ENCODE measurements at places on chromosomes 5 and 9. TPM values are rescaled to one million over a fixed set of nuclear protein-coding genes. Genes with fewer than 3 reads are reported as not detected.

The GZMA gene
- total RNA-seq, result not detected

The MARCHF11 gene
- not detected for total RNA-seq

The LMNB1 gene
- 62.8 TPM for total RNA-seq

The CER1 gene
- total RNA-seq, result not detected
